ENCODE measurements at places on chromosomes 4 and X.

GRCh38 chrX:19382555-19383145 lies 38.9 kb downstream of the PDHA1 start:
- DNase-seq, result peak; percentile 38

DNA sequence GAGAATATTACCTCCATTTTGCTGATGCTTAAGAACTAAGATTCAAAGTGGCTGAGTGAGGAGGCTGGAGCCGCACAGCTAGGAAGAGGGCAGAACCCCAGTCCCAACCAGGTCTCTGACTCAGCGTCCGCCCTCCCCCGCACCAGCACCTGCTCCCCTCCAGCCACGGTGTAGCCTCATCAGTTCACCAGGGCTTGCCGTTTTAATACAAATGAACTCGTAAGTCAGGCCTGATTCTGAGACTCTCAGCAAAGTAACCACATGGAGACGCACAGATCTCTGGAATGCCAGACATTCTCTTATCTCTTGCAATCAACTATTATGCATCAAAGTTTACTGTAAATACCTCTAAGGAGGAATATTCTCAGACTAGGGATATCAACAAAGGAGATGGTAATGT lies 52.4 kb downstream of the ENPP6 start:
- DNase-seq, result no peak

DNA sequence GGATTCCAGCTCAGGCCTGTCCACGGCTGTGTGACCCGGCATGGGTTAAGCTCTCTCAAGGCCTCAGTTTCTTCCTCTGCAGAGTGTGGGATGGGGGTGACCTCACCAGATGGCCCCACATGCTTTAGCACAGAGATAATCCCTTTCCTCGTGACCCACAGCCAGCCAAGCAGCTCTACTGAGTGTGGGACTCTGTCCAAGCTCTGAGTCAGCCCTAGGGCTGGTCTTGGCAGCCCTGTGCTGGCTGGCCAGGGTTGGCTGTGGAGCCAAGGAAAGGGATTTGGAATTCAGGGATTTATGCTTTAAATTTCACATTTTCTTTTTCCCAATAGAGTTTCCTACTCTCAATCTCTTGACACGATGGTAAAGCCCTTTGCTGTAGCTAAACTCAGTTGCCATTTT lies 19.7 kb upstream of the SPON2 start:
- peak; percentile 93 for DNase-seq

- DNase-seq, result peak; percentile 39
Observed at GRCh38 chr4:181077341-181077740, 1165.9 kb upstream of the TENM3 start.

GRCh38 chr4:8114456-8115202 lies 44.0 kb downstream of the ABLIM2 start:
- DNase-seq, result no peak

- DNase-seq, result no peak
Observed at GRCh38 chr4:42488114-42488513, 90.8 kb downstream of the SHISA3 start.

DNA sequence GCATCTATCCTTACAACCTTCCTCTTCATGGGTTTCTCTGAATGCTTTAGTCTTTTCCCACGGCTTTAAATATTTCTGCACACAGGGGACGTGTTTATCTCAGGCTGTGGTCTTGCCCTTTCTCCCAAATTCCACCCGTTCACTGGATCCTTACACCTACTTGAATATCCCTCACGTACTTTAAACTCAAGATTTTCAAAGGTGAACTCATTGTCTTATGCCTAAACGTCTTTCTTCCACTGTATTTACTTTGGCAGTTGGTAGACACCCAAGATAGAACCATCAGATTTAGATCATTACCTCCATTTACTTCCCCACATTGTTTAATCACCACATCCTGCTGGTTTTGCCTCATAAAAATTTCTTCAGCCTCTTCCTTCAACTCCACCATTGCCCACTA lies 269.2 kb downstream of the CBLL2 start:
- DNase-seq, result no peak

DNA sequence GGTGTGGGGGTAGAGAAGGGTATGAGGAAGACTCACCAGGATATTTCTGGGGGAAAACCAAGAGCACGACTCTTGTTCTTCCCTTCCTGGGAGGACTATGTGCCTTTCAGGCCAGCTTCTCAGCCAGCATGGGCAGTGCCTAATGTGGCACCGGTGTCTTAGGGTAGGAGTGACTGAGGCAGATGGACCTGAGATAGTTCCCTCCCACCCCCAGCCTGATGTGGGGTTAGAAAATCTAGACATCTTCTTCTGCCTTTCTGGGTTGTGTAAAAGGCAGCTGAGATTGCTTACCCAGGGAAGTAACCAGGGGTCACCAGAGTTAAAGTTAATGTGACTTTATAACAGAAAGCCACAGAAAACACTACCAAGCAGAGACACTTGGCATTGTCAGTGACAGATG lies 127.3 kb downstream of the TMA16 start:
- no peak for DNase-seq

DNA sequence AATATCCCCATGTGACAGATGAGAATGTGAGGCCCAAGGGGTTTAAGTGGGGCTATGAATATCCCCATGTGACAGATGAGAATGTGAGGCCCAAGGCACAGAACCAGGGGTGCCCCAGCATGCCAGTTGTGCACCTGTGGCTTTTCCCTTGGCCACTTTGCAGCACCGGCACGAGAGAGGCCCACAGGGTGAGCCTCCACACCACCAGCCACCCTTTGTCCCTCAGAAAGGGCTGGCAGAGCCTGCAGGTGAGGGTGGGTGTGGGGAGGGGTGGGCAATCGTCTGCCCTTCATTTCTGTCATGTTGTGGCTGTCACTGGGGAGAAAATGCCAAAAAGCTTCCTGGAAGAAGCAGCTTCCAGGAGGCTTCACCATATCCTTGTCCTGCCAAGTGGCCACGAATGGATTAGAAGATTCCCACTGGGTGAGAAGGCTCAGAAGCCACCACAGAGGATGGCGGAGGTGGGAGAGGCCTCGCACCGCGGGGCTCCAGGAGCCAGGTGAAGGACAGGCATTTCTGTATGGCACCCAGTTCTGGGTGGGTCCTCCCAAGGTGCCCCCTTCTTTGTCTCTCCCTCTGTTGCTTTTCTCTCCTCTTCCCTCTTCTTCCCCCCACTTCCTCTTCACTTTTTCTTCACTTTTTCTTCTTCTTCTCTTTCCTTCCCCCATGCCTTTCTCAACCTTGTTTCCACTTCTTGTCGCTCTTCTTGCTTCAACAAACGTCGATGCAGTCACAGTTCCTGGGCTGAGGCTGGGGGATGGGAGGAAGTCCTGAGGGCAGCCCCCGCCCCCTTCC lies 469 bp upstream of the GPR78 start:
- no peak for DNase-seq

GRCh38 chrX:146615628-146616348 lies 193.8 kb upstream of the CXorf51B start:
- no peak for DNase-seq

GRCh38 chr4:151905197-151905596 lies 144.4 kb upstream of the GATB start:
- no peak for DNase-seq

GRCh38 chr4:24971192-24971591 lies 58.4 kb upstream of the CCDC149 start:
- DNase-seq, result no peak

DNA sequence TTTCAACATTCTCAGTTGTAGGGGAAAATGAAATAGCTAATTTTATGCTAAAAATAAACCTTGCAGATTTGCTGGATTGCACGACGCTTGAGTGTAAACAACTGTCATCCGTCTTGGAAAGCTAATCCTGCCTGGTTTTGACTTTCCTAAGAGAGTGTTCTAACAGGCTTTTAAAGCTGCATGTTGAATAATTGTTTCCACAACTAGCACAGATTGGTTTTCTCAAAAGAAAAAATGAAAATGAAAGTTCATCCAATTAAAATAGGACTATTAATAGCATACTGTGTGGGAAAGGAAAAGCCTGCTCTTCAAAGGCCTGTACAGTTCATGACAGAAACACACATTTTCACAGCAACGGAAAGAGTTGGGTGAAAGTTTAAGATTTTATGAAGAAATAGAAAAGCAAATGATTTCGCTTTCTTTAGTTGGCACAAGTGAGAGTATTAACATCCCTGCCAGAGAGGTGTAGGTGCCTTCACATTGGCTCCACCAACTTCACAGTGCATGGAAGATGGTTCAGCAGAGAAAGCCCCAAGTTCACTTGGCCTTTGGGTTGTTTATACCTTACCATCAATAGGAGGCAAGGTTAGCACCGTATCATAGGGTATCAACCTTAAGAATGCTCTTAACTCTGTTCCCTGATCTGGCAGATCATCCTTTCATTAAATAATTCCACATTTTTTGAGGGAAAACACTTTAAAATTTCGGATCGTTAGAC lies 140.0 kb upstream of the GUCY1A1 start:
- DNase-seq, result peak; percentile 88

- DNase-seq, result no peak
Observed at GRCh38 chr4:115058533-115058932, 54.9 kb downstream of the NDST4 start.

DNA sequence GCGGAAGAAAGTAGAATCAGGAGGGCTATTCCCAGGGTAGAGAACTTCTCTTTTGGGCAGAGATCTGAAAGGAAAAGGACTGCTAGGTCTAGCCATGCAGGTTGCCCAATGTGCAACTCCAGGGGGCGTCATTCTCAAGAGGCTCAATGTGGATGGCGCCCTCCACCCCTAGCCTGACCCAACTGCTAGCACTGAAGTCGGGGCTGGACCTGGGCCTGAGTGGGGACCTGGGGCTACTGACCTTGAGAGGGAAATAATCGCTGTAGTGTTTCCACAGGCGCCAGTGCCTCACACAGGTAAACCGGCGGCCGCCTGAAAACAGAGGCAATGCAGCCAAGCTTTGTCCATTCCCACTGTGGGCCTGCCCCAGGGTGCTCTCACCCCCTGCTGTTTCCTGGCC lies 6.1 kb downstream of the AWAT2 start:
- no peak for DNase-seq

GRCh38 chr4:1964971-1965370 lies 43.8 kb downstream of the NELFA start:
- DNase-seq, result no peak

DNA sequence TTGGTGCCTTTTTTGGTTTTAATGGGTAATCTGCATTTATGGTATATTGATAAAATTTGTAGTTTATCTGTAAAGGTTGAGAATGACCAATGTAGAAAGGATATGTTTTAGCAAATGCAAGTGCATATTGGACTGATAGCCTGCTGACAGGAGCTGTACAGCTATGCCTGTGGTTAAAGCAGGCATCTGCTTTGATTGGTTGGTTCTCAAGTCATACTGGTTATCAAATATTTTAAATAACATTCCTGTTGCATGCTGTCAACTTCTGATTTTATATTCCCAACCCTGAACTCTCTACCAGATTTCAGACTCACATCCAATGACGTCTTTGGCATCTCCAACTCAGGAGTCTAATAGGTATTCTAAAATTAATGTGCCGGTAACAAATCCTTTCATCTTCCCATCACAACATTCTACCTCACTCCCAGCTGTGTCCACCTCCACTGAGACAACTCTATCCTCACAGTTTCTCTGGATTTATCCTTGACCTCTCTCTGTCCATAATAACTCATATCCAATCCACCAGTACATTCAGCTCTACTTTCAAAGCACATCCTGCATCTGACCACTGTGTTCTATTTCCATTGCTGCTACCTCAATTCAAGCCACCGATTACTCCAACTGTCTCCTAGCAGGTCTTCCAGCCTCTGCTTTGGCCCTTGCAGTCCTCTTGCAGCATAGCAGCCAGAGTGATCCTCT lies 125.7 kb downstream of the CAMK2D start:
- peak; percentile 9 for DNase-seq

DNA sequence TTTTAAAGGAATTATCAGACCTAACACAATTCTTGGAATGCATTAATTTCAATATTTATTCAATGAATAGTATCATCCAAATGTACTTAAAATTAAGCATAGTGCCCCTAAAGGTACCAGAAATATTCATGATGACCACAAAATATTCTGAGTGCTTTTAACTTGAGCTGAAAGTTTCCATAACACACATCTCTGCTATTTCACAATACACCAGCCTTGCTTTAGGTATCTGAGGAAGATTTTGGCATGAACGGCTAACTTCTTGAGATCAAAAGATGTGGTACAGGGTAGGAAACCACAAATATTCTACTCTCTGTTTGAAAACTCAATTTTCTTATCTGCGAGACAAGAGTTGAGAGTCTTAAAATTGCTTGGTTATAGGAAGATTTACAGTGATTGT lies 538.3 kb upstream of the PCDH7 start:
- no peak for DNase-seq

DNA sequence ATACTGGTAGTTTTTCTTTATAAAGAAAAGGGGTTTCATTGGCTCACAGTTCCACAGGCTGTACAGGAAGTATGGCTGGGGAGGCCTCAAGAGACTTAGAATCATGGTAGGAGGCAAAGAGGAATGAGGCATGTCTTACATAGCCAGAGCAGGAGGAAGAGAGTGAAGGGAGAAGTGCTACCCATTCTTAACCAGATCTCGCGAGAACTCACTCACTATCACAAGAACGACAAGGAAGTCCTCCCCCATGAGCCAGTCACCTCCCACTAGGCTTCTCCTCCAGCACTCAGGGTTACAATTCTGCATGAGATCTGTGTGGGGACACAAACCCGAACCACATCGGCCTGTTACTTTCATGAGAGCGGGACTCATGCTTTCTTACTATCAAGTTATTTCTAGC lies 240.5 kb downstream of the TENM3 start:
- no peak for DNase-seq

DNA sequence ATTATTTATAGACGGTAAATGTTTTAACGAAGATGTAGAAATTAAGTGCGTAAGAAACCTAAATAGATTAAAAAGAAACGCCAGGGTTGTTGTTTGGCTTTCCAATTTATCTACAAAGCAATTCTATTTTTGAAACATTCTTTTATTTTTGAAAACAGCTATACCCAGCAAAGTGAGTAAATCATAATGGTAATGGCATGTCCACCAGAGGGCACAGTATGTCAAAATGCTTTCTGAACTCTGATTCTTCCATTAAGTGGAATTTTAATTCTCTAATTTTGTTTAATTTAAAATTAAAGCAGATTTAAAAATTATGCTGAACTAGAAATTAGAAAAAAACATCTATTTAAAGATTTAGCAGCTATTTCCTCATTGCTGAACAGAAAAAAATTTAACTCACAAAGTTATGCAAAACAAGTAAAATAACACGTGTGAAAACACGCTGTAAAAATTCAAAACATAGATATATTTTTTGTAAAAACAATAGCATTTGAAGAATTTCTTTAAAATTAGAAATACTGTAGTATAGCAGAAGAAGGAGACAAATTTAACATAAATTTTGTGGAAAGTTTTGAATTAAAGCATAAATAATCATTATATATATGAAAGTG lies 26.5 kb downstream of the RASSF6 start:
- peak; percentile 25 for DNase-seq
